ENCODE measurements at places on chromosomes 3 and 15.
A peak's percentile ranks its signal among the peaks of the same experiment; 100 is the strongest.

- no peak for DNase-seq
Observed at GRCh38 chr3:194757647-194758061, 72.0 kb downstream of the FAM43A start.

GRCh38 chr3:18370672-18371071, 54.5 kb downstream of the SATB1 start:
- no peak for DNase-seq

DNA sequence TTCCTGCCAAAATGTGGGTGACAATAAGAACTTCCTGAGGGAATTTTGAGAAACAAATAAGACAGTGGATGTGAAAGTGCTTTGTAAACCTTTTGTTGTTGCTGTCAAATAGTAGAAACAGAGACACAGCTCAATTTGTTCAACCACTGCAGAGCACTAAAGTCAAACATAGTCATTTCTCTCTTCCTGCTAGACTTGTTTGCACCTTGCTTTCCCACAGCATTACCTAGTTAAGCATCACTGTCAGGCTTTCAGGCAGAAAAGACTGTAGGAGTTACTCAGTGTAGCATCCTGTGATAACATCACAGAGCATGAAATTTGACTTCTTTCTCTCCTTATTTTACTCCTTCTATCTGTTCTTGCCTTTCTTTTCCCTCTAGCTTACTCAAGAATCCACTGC, 27.1 kb downstream of the SLC12A1 start:
- DNase-seq = no peak

- DNase-seq = no peak
Observed at GRCh38 chr3:15861163-15861562, 63.4 kb upstream of the ANKRD28 start.

DNA sequence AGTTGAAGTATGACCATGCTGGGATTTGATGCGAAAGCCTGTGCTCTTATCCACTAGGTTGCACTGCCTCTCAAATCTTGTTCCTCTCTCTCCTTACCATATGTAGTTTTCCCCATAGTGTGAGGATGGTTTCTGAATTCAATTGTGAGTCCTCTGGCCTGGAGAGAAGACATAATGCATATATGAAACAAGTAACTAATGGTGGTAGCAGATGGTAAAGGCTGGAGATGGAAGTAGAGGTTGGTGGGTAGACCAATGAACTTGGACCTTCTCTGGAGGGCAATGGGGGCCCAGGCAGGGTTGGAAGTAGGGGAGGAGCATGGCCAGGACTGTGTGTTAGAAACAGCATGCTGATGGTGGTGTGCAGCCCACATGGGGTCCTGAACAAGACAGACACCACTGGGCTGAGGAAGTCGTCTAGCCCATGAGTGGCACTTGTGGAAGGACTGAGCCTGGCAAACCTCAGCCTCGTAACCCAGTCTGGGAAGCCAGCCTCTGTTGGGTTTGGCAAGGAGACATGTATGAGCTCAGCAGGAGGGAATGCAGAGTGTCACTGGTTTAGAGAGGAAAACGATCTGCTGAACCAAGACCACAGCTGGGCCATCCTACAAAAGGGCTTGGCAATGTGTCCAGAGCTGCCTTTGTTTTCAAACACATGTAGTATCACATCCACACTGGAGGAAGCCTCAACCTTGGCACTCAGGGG, 18.5 kb upstream of the LMCD1 start:
- DNase-seq = no peak

- no peak for DNase-seq
Observed at GRCh38 chr3:159806412-159806811, 182.2 kb upstream of the IL12A start.

- no peak for DNase-seq
Observed at GRCh38 chr3:150033721-150034120, 63.0 kb upstream of the PFN2 start.

GRCh38 chr3:194312743-194313281, 38.3 kb downstream of the CPN2 start:
- DNase-seq = no peak

DNA sequence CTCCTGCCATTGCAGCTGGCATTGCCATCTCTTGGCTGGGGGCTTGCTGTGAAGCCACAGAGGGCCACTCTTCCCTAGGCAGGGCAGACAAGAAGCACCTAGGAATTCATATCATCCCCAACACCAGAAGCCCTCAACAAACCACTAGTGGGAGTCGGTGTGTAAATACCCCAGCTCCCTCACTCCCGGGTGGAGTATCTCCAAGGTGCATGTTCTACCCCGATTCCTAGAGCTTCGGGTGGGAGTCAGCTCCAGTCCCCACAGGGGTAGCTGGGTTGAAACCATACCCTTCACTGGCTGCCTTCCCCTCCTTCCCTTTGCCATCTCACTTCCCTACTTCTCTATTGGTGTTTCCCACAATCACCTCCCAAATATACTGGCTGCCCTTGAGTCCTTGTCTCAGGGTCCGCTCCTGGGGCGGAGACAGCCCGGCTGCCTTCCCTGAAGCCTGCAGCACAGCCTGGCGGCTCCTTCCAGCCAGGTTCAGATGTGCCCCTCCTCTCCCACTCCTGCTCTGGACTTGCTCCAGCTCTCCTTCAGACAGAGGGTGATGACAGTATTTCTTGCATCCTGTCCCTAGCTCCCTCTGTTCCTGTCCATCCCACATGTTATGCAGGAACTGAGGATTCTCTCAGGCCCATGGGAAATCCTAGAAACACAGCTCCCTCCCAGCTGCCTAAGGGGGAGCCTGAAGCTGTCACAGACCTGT, 33.3 kb downstream of the FAM3D start:
- DNase-seq = no peak

- no peak for DNase-seq
Observed at GRCh38 chr3:140505213-140505612, 172.7 kb upstream of the TRIM42 start.

DNA sequence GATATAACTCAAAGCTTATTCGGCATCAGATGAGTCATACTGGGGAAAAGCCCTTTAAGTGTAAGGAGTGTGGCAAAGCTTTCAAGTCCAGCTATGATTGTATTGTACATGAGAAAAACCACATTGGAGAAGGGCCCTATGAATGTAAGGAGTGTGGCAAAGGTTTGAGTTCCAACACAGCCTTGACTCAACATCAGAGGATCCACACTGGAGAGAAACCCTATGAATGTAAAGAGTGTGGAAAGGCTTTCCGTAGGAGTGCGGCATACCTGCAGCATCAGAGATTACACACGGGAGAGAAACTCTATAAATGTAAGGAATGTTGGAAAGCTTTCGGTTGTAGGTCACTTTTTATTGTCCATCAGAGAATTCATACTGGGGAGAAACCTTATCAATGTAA, 7.5 kb downstream of the ZNF621 start:
- no peak for DNase-seq

DNA sequence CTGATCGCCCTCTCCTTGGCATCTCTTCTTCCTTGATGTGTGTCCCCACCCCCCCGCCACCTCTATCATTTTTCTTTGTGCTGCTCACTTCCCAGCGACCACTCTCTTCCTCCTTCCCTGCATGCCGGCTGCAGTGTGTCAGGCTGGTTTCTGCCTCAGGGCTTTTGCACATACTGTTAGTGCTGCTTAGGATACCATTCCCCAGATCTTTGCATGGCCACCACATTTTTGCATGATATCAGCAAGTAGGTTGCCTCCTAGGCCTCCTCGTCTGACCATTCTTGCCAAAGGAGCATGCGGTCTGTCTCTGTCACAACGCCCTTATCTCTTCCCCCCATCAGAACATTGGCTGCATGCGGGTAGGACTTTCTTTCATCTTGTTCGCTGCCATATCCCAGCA, 12.5 kb downstream of the FBLN2 start:
- no peak for DNase-seq

- peak; percentile 77 for DNase-seq
Observed at GRCh38 chr3:46909535-46910161, 32.1 kb downstream of the PTH1R start.

- DNase-seq = no peak
Observed at GRCh38 chr3:41710646-41711388, 251.1 kb downstream of the ULK4 start.

- peak; percentile 53 for DNase-seq
Observed at GRCh38 chr15:64681424-64682024, 93.9 kb downstream of the RBPMS2 start.

- DNase-seq = no peak
Observed at GRCh38 chr3:18791182-18791581, 357.1 kb upstream of the KCNH8 start.

DNA sequence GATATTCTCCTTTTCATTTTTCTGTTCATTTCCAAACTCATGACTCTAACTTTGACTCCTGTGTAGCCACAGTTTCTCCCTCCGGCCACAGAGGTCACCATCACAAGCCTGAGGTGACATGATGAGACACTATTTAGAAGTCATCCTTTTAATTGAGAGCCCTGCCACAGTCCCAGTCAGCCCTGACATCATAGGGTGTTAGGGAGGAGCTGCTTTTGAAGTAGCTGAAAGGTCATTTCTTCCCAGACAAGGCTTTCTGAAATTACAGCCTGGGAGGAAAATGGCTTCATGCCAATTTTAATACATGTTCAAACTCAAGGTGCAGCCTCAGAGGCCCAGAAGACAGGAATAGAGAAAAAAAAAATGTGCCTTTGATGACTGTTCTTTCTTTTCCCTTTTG, 532.8 kb upstream of the TGFBR2 start:
- no peak for DNase-seq

DNA sequence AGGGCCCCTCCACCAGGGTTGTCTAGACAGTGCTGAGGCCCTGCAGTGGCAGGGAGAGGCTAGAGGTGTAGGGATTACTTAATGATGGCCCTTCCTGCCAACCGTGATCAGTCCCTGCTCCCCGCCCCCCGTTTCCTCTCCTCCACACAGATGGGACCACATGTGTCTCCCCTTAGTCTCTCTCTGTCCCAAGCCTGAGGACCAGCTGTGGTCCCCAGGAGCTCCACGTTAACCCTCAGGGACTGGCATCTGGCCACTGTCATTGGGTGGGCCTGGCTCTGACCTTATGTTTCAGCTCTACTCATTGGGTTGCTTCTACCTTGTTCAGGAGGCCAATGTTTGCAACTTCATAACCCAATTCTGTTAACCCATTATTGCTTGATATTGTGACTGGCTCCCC, 6.0 kb upstream of the ALPK3 start:
- no peak for DNase-seq

DNA sequence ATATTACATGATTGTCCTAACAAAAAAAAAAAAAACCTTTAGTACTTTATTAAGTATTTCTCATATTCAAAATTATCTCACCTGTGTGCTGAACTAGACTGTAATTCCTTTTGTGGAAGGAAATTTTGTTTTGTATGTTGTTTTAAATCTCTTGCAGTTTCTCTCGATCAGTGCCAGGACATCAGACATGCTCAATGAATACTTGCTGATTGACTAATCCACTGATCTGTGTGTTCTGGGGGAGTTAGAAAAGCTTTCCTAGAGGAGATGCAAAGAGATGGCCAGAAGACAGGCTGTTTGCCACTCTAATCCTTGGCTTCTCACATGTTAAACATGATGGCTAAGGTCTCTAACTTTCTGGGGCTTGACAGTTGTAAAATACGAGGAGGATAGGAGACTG, 233.3 kb upstream of the NR2E3 start:
- DNase-seq = no peak

- no peak for DNase-seq
Observed at GRCh38 chr3:50604110-50604621, 7.4 kb downstream of the CISH start.

GRCh38 chr3:144556392-144556791, 584.8 kb downstream of the DIPK2A start:
- no peak for DNase-seq

GRCh38 chr3:153746211-153746610, 375.0 kb upstream of the ARHGEF26 start:
- DNase-seq = no peak

GRCh38 chr3:72418244-72418643, 430.0 kb downstream of the SHQ1 start:
- no peak for DNase-seq

GRCh38 chr15:41494190-41494921, 682 bp downstream of the ITPKA start:
- DNase-seq = no peak

GRCh38 chr3:17592956-17593355, 149.5 kb downstream of the TBC1D5 start:
- DNase-seq = no peak

DNA sequence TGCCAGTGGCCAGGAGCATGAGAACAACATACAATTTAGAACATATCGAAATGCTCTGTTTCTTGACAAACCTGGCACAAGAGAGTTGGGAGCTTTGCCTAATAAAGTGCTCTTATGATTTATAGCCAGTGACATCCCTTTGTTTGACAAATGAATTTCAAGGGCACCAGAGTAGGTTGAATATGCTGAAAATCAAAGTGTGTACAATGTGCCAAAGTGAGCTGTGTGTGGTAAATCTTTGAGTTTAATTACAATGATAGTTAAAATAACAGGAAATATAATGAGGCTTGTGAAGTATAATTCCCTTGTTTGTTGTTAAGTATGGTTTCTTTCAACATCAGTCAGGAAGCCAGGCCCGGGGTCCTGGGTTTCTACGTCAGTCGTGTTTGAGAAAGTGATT, 211.9 kb downstream of the EBLN2 start:
- DNase-seq = no peak

- DNase-seq = peak; percentile 87
Observed at GRCh38 chr3:152071924-152072323, 196.8 kb upstream of the MBNL1 start.

- no peak for DNase-seq
Observed at GRCh38 chr3:118984699-118985098, 49.9 kb downstream of the IGSF11 start.

- no peak for DNase-seq
Observed at GRCh38 chr15:69056365-69056764, 41.9 kb downstream of the NOX5 start.

- DNase-seq = no peak
Observed at GRCh38 chr15:58486564-58486963, 54.8 kb downstream of the LIPC start.

GRCh38 chr3:128471110-128471509, 4.4 kb upstream of the DNAJB8 start:
- no peak for DNase-seq

- DNase-seq = no peak
Observed at GRCh38 chr3:57952208-57952631, 56.0 kb upstream of the FLNB start.

- DNase-seq = no peak
Observed at GRCh38 chr15:42919308-42919707, 1.3 kb downstream of the TTBK2 start.

- no peak for DNase-seq
Observed at GRCh38 chr3:42493126-42493797, 9.2 kb upstream of the VIPR1 start.

DNA sequence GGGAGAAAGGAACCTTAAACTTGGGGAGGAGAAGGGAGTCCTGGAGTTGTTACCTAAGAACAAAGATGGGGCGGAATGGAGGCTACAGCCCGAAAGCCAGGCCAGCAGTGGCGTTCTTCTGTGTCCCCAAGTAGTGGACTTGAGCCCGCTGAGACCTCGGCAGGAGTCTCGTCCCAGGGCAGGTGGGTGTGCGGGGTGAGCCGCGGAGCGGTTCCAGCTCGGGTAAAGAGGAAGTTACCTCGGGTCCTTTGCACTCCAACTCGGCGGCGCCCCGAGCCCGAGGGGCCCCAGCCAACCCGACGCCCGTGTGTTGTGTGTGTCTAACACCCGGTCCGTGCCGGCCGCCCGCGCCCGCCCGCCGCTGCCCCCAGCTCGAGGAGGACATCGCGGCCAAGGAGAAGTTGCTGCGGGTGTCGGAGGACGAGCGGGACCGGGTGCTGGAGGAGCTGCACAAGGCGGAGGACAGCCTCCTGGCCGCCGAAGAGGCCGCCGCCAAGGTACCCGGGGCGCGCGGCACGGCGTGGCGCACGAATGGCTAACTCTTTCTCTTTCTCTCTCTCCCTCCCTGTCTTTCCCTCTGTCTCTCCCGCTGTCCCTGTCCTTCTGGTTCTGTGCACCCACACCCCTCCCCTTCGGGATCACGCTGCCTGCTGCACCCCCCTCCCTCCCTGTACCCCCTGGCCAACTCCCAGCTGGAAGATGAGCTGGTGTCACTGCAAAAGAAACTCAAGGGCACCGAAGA, 959 bp downstream of the TPM1 start:
- DNase-seq = no peak

Measured in AML-193 (cell line).